Hepatocyte (in vitro differentiated cells): ENCODE measurements at places on chromosomes 12 and 14.

GRCh38 chr14:37594238-37594970 lies 645 bp downstream of the FOXA1 start:
- peak; percentile 90 for DNase-seq

DNA sequence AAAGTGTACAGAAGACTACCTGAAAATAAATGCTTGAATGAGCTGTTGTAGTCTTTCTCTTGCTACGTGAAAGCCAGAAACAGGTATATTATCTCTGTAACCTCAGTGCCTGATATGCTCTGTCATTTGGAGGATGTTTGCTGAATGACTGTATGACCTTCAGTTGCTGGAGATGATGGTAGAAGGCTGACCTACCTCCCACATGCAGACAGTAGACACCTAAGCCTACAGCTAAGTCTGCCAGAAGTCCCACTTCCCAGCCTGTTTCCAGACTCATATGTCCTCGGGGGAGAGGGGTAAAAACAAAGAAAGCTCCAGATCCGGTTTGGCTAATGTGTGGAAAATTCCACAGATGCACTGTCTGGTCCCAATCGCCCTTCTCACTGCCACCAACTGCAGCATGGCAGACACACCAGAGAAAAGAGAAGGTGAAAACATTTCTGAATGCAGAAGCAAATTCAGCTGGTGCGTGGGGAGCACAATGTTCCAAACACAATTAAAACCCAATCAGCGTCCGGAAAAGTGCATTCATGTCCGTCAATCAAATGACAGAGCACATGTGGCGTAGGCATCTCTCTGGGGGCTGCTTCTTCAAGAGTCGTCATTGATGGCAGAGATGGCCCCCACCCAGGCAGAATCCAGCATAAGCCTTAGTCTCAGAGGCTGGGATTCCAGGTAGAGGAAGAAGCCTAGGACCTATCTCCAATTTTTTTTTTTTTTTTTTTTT lies 76.3 kb upstream of the TBX3 start:
- DNase-seq: no peak

DNA sequence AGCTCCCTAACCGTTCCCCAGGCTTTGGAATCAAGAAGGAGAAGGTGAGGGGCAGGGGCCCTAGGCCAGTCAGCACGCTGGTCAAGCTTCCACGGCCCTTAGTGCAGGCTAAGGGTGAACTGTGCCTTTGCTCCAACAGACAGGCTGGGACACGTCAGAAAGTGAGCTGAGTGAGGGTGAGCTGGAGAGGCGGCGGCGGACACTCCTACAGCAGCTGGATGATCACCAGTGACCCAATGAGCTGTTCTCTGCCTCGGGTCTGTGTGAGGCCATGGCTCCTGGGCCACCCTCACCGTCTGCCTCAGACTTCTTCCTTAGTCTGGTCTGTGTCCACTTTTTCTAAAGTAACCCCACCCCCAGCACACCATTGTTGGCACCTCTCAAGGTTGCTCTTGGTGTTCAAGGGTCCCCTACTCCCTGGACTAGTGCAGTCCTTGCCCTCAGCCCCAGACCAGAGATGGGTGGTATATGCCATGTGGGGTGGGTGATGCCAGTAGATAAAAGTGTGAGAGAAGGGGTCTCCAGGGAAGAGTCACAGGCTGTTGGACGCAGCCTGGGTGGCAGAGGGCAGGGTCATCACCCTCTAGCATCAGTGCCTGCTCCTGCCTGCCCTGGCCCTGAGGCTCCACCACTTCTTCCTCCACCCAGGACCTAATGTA lies 20.7 kb downstream of the PRPF40B start:
- no peak for DNase-seq

DNA sequence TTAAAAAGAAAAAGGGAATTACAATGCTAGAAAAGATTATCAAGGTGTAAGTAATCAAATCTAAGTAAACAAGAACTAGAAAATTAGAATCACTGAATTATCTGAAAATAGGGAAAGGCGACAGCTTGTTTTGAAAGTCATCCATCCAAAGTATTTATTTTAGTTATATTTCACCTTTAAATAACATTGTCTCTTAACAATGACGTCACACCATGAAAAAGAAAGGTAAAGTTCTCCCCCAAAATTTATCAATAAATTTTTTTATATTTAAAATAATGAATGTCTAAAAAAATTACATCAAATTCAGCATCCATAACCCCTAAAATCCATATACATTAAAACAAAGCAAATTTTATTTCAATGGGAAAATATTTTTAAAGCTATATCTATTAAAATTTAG lies 223.2 kb downstream of the RERGL start:
- DNase-seq: no peak

DNA sequence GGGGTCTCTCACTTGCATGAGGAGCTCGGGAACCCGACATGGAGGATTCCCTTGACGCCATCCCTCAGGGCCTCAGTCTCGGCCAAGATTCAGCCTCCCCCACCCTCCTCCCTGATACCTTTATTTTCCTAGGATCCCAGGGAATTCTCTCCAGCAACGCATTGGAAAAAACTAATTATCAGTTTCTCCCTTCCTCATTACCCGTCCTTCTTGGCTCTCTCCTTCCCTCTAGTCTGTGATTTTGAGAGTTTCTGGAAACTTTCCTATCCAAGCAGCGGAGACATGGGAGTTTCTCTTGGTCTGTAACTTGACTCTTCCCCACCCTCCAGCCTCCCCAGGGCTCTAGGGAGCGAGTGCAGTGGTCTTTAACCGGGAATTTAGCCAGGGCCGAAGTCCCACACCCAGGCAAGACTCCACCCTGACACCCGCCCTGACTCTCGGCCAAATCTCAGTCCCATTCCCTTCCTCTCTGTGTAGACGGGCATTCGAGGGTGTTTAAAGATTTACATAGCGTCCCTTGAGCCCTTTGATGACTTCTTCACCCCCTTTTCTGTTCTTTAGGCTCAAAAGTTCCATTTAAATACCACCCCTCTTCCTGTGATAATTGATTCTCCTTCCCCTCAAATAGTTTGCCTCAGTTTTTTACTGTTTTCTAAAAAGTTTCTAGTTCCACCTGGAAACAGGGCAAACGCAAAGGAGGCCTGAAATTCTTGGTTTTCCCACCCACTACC lies 6.7 kb downstream of the HOXC5 start:
- DNase-seq: no peak

DNA sequence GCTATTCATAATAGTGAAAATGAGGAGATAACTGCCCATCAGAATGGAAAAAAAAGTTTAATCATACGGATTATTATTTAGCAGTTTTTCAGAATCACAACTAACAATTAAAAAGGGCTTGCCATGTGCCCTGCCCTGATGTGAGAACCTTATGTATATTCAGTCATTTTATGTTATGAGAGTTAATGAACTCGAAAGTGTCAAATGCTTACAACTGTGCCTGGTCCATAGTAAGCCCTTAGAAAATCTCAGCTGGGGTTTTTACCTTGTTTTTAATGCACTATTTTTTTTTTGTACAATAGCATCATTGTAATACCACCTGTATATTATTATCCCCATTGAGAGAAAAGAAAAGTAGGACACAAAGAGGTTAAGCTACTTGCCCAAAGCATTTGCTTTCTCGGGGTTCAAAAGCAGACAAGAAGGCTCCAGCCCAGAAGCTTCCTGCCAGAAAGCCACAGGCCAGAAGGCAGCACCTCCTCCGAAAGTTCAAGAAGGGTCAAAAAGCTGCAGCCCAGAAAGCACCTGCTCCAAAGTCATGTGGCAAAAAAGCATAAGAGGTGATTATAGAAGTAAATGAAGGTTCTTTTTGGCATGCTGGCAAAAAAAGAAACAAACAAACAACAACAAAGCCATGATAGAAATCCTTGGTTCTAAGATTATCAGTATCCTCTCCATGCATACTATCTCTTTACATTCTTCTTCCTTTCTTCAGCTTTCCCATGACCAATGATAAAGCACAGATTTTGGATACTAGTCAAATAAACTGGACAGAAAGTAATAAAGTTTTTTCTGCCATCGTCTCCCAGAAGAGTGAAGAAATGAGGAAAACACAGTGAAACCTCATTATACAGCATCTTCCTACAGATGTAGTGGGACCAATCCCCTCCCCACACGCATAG lies 59.1 kb upstream of the NAP1L1 start:
- DNase-seq: no peak

GRCh38 chr12:56126732-56127239 lies 1.3 kb upstream of the ESYT1 start:
- DNase-seq: no peak

GRCh38 chr12:131986910-131987309 lies 37.2 kb downstream of the EP400 start:
- no peak for DNase-seq

DNA sequence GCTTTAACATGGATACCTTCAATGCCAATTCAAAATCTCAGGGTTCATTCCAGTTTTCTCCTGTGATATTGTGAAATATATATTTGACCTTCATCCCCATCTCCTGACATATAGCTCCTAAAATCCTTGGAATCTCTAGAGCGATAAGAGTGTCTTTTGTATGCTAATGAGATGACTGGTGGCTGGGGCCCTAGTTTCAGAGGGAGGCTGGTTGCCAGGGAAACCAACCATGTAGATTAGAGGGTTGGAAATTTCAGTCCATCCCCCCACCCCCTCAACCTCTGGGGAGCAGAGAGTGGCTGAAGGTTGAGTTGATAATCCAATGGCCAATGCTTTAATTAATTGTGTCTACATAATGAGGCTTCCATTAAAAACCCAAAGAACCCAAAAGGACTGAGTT lies 59.4 kb downstream of the SDR9C7 start:
- DNase-seq: no peak

DNA sequence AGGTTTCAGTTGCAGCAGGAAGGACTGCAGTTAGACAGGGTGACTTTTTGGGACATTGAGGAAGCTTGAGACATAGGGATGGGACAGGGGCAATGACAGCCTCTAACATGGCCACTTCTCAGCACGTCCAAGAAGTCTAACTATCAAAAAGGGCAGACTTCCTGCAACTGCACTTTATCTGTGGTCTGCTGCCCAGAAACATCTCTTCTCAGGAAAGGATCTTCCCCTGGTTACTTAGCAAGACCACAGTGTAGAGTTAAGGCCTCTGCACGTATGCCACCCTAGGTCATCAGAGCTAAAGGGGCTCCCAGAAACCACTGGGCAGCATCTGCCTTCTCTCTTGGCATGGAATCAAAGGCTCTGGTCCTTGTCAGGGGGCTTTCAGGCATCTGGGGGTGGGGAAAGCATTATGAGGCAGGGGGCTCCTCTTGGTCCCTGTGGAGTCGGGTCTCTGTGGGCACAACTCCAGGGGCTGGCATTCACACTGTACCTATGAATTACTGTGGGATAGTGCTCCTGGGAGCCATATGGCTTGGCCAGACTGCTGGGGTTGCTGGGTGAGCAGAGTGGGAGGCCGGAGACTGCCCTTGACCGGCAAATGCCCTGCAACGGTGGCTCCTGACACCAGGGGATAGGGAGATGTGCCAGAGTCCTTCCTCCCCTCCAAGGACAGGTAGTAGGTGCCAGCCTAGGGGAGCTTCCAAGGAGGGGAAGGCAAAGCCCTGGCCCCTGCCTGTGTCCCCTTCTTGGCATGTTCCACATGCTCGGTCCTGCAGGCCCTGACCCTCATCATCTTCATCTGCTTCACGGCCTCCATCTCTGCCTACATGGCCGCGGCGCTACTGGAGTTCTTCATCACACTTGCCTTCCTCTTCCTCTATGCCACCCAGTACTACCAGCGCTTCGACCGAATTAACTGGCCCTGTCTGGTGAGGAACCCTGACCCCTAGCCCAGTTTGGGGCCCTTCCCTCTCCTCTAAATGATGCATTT lies 1.0 kb downstream of the CMTM5 start:
- no peak for DNase-seq

DNA sequence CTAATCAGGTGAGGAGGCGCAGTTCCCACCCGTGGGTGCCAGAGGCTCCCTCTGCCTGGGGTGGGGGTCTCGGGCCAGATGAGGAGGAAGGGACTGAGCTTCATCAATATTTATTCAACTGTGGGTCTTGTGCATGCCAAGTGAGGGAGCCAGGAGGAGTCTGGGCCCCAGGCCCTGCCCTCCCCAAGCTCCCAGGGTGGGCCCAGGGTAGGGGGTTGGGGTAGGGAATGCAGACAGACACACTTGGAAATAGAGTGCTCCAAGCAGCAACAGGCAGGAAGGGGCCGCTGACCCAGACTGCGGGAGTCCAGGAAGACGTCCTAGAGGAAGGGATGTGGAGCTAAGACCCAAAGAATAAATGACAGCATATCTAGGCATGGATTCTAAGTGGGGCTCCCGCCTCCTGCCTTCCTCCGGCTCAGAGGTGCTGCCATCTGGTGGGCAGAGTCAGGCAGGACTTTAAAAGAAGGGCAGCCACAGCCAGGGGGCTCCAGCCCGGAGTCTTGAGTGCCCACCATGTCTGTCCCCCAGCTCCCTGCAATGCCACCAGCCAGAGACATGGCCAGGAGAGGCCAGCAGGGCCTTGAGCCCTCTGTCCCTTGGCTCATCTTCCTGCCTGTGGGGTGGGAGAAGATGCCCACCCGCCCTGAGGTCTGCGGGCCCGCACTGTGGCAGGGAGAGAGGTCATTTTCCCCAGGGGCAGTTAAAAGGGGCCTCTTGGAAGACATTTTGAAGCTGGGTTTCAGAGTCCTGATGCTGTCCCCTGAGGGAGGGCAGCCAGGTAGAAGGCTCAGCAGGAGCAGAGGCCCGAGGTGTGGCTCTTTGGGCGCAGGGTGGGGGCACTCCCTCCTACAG lies 70.1 kb downstream of the PHETA1 start:
- DNase-seq: peak; percentile 82

GRCh38 chr14:103460415-103460814 lies 62.2 kb downstream of the CKB start:
- no peak for DNase-seq

- no peak for DNase-seq
These were observed 557.4 kb downstream of the FLRT2 start for GRCh38 chr14:86087377-86087776.

- no peak for DNase-seq
These were observed 11.7 kb downstream of the PTHLH start for GRCh38 chr12:27960821-27961220.

GRCh38 chr12:89236748-89237383 lies 115.4 kb downstream of the DUSP6 start:
- DNase-seq: no peak

DNA sequence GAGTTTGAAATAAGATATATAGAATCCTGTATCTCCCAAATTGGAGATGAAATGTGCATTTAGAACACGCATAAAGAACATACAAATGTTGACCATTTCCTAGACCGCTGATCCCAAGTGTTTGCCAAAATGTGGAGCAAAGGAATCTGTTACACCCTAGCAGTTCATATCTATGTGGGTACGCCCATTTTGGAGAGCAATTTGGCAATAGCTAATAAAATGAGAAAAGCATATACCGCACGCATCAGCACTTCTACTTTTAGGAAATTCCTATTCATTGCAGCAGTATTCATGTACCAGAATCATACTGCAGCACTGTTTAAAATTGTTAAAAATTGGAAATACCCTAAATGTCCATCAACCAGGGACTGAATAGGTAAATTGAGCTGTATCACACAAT lies 937.8 kb downstream of the BCL11B start:
- no peak for DNase-seq

GRCh38 chr14:68643673-68644072 lies 149.2 kb downstream of the ZFP36L1 start:
- DNase-seq: no peak
